ENCODE measurements at places on chromosomes 3 and 15. TPM values are rescaled to one million over a fixed set of nuclear protein-coding genes. Genes with fewer than 3 reads are reported as not detected.
A peak's percentile ranks its signal among the peaks of the same experiment; 100 is the strongest.

- peaks cover 2% of the 10 kb centered on the region for H3K27me3 ChIP-seq
- no peak overlapping the region for H3K4me3 ChIP-seq
These were observed 499.4 kb upstream of the MDFIC2 start for GRCh38 chr3:70811880-70812279.

The CPN2 gene
- not detected for total RNA-seq

The APH1B gene
- total RNA-seq: 10.1 TPM

- no peak overlapping the region for H3K4me3 ChIP-seq
- no peaks in the 10 kb centered on the region for H3K36me3 ChIP-seq
- H3K27me3 ChIP-seq: no peaks in the 10 kb centered on the region
- no peak for DNase-seq
- H3K27ac ChIP-seq: no peak overlapping the region
- no peaks in the 10 kb centered on the region for H3K4me1 ChIP-seq
These were observed 939.4 kb downstream of the MCTP2 start for GRCh38 chr15:95170561-95171380.

- no peak overlapping the region for H3K27ac ChIP-seq
- no peaks in the 10 kb centered on the region for H3K27me3 ChIP-seq
- DNase-seq: no peak
- no peaks in the 10 kb centered on the region for H3K4me1 ChIP-seq
- H3K36me3 ChIP-seq: peaks cover 12% of the 10 kb centered on the region
- no peak overlapping the region for H3K4me3 ChIP-seq
These were observed 8.9 kb downstream of the VWA5B2 start for GRCh38 chr3:184238246-184238818.

- H3K4me3 ChIP-seq: no peak overlapping the region
- H3K27ac ChIP-seq: no peak overlapping the region
- H3K4me1 ChIP-seq: no peaks in the 10 kb centered on the region
- DNase-seq: no peak
- no peaks in the 10 kb centered on the region for H3K27me3 ChIP-seq
These were observed 282.3 kb downstream of the PYDC2 start for GRCh38 chr3:191743283-191743682.

DNA sequence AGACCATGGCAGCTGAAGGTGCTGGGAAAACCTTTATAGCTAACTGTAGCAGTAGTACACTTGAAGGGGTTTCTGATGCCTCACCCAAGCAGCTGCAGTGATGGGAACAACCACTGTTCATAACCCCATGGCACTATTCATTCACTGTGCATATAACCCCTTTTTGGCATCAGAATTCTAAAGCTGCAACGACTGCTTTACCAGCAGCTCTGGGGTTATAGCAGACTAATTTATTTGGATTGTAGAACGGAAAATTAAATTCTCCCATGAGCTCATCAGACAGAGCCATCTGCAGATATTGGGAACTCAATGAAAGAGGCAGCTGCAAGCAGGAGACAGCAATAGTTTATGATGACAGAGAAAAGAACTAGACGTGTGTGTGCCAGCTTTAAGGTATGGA lies 28.6 kb downstream of the TFDP2 start:
- H3K27ac ChIP-seq: no peak overlapping the region
- no peak overlapping the region for H3K4me3 ChIP-seq
- no peaks in the 10 kb centered on the region for H3K36me3 ChIP-seq

GRCh38 chr3:122728756-122729514 lies 48.3 kb downstream of the PARP14 start:
- peaks cover 75% of the 10 kb centered on the region for H3K36me3 ChIP-seq
- H3K4me1 ChIP-seq: no peaks in the 10 kb centered on the region
- no peak overlapping the region for H3K4me3 ChIP-seq

DNA sequence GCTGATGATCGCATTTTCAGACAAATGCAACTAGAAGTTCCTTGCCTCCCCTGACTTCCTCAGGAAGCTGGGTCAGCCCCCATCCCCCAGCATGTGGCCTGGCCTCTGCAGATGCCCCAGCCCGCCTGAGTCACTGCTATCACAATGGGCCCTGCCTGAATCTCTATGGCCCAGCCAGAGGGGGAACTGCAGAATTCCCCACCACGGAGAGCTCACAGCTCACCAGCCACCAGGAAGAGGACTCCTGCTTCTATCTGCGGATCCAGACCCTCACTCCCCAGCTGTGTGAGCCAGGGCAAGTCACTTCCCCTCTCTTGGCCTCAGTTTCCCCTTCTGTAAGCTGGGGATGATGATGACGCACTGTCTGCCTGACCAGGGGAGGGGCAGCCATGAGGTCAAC lies 6.9 kb downstream of the PLXND1 start:
- H3K27ac ChIP-seq: no peak overlapping the region
- no peak for DNase-seq
- no peak overlapping the region for H3K4me3 ChIP-seq
- peaks cover 8% of the 10 kb centered on the region for H3K4me1 ChIP-seq

The GPR149 gene
- not detected for total RNA-seq

GRCh38 chr15:44194323-44195150 lies 534 bp downstream of the FRMD5 start:
- peaks cover 61% of the 10 kb centered on the region for H3K27me3 ChIP-seq
- H3K27ac ChIP-seq: no peak overlapping the region
- H3K4me1 ChIP-seq: peaks cover 13% of the 10 kb centered on the region
- peak; percentile 26 for DNase-seq

The TRH gene
- not detected for total RNA-seq

DNA sequence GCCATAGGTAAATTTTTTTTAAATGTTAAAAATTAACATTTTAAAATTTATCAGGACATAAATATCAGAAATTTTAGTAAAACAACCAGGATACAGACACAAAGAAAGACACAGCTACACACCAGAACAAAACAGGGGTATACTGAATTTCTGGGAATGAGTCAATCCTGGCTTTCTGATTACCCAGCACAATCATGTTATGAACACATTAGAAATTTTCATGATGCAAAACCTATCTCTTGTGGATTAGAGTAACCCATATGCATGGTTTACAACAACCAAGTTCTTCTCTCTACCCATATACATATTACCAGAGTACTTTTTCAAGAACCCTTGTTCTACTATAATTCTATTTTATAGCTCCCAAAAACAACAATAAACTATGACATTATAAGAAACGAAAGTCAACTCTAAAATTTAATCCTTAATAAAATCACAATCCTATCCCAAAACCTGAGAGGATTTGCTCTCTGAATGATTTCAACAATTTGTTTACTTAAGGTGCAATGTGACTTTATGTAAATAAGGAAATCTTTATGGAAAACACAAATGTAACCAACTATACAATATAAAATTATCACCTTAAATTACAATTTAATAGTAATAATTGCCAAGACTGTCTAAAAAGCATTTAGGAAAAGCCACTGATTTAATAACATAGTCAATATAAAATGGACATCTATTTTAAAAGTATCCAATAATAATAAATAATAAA lies 184.5 kb downstream of the TBC1D5 start:
- no peaks in the 10 kb centered on the region for H3K4me1 ChIP-seq
- H3K27me3 ChIP-seq: no peaks in the 10 kb centered on the region
- peaks cover 2% of the 10 kb centered on the region for H3K36me3 ChIP-seq

DNA sequence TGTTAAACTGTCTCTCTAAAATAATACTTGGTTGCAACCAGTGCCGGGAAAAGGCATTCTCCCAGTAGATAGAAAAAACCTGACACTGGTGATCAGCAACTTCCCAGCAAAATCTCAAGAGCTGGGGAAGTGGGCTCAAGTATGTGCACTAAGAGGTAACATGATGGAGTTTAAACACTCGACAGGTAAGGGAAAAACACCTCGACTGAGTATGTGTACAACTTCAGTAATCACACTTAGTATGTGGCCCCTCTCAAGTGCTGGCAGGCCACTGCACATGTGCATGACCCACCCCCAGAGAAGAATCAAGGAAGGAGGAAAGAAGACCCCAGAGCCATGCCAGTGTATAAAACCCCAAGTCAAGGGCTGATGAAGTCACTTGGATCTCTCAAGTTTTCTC lies 27.4 kb downstream of the SPESP1 start:
- H3K4me1 ChIP-seq: no peaks in the 10 kb centered on the region
- DNase-seq: no peak
- no peak overlapping the region for H3K4me3 ChIP-seq
- H3K36me3 ChIP-seq: no peaks in the 10 kb centered on the region

- H3K4me1 ChIP-seq: no peaks in the 10 kb centered on the region
- no peak for DNase-seq
- H3K27me3 ChIP-seq: peaks cover 7% of the 10 kb centered on the region
- no peak overlapping the region for H3K4me3 ChIP-seq
These were observed 30.0 kb downstream of the CORO2B start for GRCh38 chr15:68608844-68609232.

DNA sequence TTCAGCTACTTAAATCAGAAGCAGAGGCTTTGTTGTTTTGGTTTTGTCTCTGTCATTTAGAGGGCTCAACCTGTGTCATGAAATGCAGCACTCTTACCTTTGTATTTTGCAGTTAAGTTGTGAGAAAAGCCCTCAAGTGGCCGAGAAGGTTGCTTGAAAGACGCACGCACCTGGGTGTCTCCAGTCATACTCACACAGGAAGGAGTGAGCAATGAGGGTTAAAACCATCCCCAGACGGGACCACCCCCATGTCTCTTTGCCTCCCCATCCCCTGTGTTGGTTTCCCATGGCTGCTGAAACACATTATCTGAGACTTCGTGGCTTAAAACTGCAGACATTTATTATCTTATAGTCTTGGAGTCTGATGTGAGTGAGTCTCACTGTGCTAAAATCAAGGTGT lies 376.1 kb upstream of the CFAP20DC start:
- H3K27me3 ChIP-seq: no peaks in the 10 kb centered on the region
- DNase-seq: peak; percentile 39
- H3K4me1 ChIP-seq: peaks cover 44% of the 10 kb centered on the region

DNA sequence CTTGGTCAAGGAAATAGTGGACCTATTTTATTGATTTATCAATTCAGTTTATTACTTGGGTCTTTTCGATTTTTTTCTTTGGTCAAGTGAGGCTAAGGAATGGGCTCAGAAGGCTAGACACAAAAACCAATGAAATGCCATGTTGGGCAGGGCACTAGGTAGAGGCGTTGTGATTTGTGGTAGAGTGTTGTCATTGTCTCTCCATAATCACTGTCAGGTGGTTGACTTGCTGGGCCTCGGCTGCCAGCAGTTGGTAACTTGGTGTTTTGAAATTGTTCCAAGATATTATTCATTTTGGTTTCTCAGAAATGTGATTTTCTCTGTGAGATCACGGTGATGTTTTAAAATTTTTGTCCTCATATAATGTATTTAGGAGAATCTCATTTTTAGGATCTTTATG lies 173.6 kb downstream of the KLHL25 start:
- peaks cover 40% of the 10 kb centered on the region for H3K4me1 ChIP-seq
- H3K36me3 ChIP-seq: peaks cover 12% of the 10 kb centered on the region
- H3K4me3 ChIP-seq: no peak overlapping the region
- DNase-seq: no peak

- no peaks in the 10 kb centered on the region for H3K4me1 ChIP-seq
- no peaks in the 10 kb centered on the region for H3K27me3 ChIP-seq
- H3K36me3 ChIP-seq: no peaks in the 10 kb centered on the region
- no peak for DNase-seq
These were observed 50.1 kb upstream of the STT3B start for GRCh38 chr3:31482493-31483200.

The SAMD7 gene
- total RNA-seq: not detected

GRCh38 chr15:44798826-44799225 lies 62.5 kb downstream of the TRIM69 start:
- no peak overlapping the region for H3K4me3 ChIP-seq
- H3K27me3 ChIP-seq: peaks cover 8% of the 10 kb centered on the region
- no peaks in the 10 kb centered on the region for H3K36me3 ChIP-seq
- H3K4me1 ChIP-seq: no peaks in the 10 kb centered on the region
- no peak overlapping the region for H3K27ac ChIP-seq
- no peak for DNase-seq

GRCh38 chr3:115160295-115160694 lies 13.2 kb upstream of the ZBTB20 start:
- DNase-seq: no peak
- H3K4me3 ChIP-seq: no peak overlapping the region
- H3K27ac ChIP-seq: no peak overlapping the region
- H3K27me3 ChIP-seq: no peaks in the 10 kb centered on the region

The RBP2 gene
- total RNA-seq: not detected

GRCh38 chr3:38131621-38132369 lies 5.1 kb downstream of the ACAA1 start:
- H3K27ac ChIP-seq: no peak overlapping the region
- DNase-seq: no peak
- no peak overlapping the region for H3K4me3 ChIP-seq
- peaks cover 43% of the 10 kb centered on the region for H3K4me1 ChIP-seq
